CD4-positive, alpha-beta T cell treated with Interleukin-21 for 1 hour (primary cell): ENCODE measurements at places on chromosomes 16 and 17.
A peak's percentile ranks its signal among the peaks of the same experiment; 100 is the strongest.

DNA sequence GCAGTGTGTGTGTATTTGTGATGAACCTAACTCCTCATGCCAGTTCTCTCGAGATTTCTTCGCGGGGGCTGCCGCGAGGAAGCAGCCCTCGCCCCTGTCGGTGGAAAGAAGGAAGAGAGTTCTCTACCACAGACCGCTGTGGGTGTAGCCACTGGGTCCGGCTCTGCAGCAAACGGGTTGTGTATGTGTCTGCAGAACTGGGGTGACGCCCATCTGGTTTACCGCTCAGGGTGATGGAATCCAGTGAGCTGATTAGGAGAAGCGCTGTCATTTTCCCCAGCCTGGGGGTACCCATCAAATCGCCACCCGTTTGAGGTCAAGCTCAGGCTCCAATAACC is 7.7 kb downstream of the CORO6 start:
- DNase-seq, result peak; percentile 81

DNA sequence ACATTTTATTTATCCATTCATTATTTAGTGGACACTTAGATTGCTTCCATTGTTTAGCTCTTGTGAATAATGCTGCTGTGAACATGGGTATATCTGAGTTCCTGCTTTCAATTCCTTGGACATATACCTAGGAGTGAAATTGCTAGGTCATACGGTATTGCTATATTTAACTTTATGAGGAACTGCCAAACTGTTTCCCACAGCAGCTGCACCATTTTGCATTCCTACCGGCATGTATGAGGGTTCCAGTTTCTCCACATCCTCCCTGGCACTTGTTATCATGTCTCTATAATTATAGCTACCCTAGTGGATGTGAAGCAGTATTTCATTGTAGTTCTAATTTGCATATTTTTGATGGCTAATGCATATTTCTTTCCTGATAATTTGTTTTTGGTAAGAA is 23.7 kb upstream of the DRG2 start:
- DNase-seq, result no peak

- no peak for DNase-seq
Observed at GRCh38 chr16:27522173-27522707, 27.5 kb downstream of the GTF3C1 start.

DNA sequence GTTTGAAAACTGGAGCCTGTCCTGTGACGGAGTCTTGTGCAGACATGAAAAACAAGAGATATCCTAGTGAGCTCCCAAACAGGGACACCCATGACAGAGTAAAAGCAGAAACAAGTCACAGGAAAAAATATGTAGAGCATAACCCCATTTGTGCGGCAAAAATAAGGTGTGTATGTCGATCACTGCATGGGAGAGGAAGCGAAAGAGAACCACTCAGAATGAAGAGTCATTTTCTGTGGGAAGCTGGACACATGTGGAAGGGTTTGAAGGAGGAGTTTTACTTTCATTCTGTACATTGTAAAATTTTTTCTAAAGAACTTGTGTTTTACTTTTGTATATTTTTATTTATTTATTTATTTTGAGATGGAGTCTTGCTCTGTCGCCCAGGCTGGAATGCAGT is 72.1 kb downstream of the JPH3 start:
- no peak for DNase-seq

GRCh38 chr17:44002141-44002848 is 2.1 kb upstream of the NAGS start:
- no peak for DNase-seq

DNA sequence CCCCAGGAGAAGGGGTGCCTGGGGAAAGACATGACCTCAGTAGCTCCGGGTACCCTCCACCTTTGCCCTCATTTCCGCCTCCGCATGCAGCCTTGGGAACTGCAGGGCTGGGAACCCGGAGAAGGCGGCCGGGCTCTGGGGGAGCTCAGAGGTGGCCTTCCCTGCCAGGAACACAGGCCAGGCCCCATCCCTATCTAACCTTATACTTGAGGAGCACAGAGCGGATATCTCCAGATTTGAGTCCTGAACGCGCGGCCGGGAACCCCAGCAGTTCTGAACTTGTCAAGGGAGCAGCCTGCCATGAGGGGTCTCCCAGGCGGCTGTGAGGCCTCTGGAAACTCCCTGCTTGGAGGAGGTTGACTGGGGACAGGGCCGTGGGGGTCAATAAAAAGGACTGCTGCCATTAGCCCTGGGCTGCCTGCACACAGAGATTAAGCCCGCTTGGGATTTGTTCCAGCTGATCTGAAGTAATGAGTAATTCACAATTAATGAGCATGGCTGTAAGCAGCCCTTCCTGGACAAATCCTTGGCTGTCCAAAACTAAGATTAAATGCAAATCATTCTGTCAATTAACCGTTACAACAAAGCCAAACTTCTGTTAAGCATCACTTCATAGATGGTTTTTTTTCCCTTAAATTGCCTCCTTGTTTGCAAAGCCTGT is 26.3 kb upstream of the METRNL start:
- DNase-seq, result no peak

DNA sequence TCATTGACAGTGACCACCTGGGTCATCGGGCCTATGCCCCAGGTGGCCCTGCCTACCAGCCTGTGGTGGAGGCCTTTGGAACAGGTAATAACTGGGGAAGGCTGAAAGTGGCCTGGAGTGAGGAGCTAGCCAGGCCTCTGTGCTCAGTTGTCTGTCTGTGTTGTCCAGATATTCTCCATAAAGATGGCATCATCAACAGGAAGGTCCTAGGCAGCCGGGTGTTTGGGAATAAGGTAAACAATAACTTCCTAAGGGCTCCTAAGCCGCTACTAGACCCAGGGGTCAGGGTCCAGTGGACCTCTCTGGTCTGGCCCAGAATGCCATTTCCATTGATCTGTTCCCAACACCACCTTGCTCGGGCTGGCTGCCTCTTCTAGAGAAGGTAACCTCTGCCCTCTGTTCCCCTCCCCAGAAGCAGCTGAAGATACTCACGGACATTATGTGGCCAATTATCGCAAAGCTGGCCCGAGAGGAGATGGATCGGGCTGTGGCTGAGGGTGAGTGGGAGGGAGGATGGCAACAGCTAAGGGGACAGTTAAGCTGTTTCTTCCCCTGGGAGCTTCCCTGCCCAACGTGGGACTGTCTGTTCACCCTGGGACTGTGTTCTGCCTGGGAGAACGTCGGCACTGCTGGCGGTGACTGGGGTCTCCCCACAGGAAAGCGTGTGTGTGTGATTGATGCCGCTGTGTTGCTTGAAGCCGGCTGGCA is 1.9 kb upstream of the MLX start:
- no peak for DNase-seq

- no peak for DNase-seq
Observed at GRCh38 chr16:2592786-2593185, 55.0 kb downstream of the PDPK1 start.

DNA sequence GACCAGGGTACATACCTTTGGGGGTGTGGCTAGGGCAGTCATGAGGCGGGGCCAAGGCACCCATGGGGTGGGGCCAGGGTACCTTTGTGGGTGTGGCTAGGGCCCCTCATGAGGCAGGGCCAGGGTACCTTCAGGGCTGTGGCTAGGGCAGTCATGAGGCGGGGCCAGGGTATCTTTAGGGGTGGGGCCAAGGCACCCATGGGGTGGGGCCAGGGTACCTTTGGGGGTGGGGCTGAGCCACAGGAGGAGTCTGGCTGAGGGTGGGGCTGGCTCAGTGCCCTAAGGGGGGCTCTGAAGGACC is 3.5 kb downstream of the GNG13 start:
- DNase-seq, result no peak

DNA sequence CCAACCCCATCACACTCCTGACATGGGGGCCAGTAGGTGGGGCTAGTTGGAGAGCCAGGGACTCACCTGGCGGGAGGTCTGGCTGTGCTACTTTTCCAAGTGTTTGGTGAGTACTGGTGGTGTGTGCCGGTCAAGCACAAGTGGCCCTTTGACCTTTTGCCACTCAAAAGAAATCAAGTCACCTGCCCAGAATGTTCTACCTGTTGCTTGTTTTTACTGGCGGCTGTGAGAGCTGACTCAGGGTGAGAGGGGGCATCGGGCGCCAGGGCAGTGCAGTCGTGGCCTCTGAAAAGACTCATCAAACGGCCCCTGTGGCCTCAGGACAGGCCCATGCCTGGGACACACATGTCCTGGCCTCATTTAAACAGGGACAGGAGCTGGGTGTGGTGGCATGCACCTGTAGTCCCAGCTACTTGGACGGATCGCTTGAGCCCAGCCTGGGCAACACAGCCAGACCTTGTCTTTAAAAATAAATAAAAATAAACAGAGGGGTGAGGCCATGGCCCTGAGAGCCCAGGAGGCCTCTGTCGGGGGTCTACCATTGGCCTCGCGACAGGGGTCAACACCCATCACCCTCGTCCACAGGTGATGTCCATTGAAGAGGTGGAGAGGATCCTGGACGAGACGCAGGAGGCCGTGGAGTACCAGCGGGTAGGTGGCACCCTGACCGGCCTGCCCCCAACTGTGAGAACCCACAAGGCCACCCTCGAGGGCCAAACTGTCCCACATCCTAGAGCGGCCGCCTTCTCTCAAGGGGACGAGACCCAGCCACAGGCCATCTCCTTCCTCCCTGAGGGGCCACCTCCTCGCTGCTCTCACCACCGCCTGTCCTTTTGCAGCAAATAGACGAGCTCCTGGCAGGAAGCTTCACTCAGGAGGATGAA is 5.0 kb downstream of the CHMP6 start:
- DNase-seq, result no peak

- DNase-seq, result peak; percentile 61
Observed at GRCh38 chr16:74623214-74623838, 16.4 kb upstream of the GLG1 start.

- peak; percentile 56 for DNase-seq
Observed at GRCh38 chr16:68800257-68800875, 43.0 kb upstream of the TANGO6 start.
